GM04504 (cell line): ENCODE measurements at places on chromosomes 4 and X.

DNA sequence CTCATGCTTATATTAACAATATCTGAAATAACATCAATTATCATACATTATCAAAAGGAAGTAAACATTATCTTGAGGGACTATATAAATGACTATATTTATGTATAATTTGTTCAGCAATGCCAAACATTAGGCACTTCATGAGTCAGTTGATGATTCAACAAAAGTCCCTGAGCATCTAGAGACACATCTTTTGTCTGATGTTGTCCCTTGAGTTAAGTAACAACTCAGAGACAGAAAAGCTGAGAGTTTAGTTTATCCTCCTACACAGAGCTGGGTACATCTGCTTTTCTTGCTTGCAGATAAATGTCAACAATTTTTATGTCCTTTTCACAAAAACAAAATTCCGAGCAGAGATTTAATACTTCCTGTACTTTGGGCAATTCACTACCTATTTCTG lies 311.1 kb downstream of the INPP4B start:
- DNase-seq, result no peak

DNA sequence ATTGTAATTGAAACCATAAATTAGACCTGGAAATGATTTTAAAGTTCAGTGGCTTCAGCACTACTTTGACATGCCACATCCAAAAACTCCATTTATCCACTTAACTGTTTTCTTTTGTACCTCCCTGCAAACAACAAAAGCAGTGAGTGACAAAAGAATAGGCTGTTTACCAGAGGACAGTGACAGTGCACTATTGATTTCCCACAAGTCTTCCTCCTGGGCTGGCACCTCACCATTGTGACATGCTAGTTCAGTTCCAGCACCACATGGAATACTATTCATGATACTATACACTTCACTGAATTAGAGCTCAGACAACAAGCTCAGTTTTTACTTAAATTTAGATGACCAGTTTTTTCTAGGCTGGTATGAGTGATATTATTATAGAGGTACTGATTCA lies 29.3 kb downstream of the MOSPD2 start:
- DNase-seq, result no peak

DNA sequence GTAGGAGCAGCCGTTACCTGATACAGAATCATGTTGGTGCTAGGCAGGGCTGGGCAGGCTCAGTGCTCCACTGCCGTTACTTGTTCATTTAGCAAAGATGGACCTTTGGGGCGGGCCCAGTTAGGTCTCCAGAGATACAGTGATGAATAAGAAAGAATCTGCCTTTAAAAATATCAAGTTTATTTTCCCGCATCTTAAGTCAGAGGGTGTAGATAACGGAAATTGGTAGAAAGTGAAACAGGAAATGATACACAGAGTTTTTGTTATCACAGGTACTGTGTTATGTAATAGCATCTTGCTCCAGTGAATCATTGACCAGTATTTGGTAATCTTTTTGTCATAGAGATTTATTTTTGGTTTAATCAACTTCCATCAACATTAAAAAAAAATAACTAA lies 5.5 kb downstream of the TMEM131L start:
- DNase-seq, result no peak

DNA sequence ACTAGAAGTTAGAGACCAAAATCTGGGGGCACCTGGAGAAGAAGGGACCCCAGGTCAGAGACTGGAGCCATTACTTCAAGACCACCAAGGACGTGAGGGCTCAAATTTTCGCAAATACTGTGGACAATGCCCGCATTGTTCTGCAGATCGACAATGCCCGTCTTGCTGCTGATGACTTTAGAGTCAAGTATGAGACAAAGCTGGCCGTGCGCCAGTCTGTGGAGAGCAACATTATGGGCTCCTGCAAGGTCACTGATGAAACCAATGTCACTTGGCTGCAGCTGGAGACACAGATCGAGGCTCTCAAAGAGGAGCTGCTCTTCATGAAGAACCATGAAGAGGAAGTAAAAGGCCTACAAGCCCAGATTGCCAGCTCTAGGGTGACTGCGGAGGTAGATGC lies 101.2 kb downstream of the NCAPG start:
- no peak for DNase-seq

DNA sequence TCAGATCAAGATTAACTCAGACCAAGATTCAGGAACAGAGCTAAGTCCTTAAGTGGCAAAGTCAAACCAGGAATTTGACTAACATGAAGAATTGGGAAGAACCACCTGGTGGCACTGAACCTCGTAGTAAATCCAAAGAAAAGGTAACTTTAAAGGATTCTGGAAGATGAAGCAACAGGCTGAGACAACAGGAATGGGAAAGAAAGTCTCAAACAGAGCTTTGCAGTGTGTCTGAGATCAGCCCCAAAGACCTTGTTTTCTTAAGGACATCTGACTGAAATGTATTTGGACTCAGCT lies 126.1 kb downstream of the ASB9 start:
- no peak for DNase-seq

- no peak for DNase-seq
These were observed 231.5 kb downstream of the MAML3 start for GRCh38 chr4:139922406-139923024.
